ENCODE measurements at places on chromosomes 5 and 9. TPM values are rescaled to one million over a fixed set of nuclear protein-coding genes. Genes with fewer than 3 reads are reported as not detected.

- no peak for DNase-seq
- no peaks in the 10 kb centered on the region for H3K4me1 ChIP-seq
- no peaks in the 10 kb centered on the region for H3K27me3 ChIP-seq
- no peaks in the 10 kb centered on the region for H3K36me3 ChIP-seq
Observed at GRCh38 chr9:16197578-16198370, 644.9 kb downstream of the CCDC171 start.

DNA sequence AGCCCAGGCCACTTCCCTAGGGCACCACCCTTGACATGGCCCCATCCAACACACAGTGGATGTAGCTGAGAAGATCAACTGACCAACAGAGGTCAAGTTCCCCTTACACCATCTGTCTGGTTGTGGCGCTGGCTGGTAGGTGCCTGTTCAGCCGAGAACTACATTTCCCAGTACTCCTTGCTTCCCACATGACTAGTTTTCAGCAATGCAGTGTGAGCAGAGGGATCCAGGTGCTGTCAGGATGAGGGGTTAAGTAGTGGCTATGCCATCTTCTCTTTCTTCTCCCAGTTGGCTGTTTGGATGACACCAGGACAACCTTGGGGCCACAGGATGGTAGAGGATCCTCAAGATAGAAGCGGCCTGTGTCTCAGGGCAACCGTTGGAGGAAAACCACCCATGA is 48.6 kb upstream of the SH3PXD2B start:
- H3K4me3 ChIP-seq, result no peak overlapping the region
- H3K4me1 ChIP-seq, result no peaks in the 10 kb centered on the region
- H3K27me3 ChIP-seq, result peaks cover 3% of the 10 kb centered on the region
- H3K27ac ChIP-seq, result no peak overlapping the region

- H3K4me3 ChIP-seq, result no peak overlapping the region
- H3K27ac ChIP-seq, result peak overlapping the region; percentile 36
- peaks cover 7% of the 10 kb centered on the region for H3K36me3 ChIP-seq
- DNase-seq, result no peak
- no peaks in the 10 kb centered on the region for H3K27me3 ChIP-seq
- H3K4me1 ChIP-seq, result peaks cover 20% of the 10 kb centered on the region
Observed at GRCh38 chr9:114969269-114969668, 38.9 kb upstream of the TNFSF8 start.

GRCh38 chr9:89379508-89380115 is 61.3 kb downstream of the SECISBP2 start:
- peaks cover 48% of the 10 kb centered on the region for H3K4me1 ChIP-seq
- no peaks in the 10 kb centered on the region for H3K27me3 ChIP-seq
- H3K4me3 ChIP-seq, result no peak overlapping the region
- DNase-seq, result no peak
- peaks cover 83% of the 10 kb centered on the region for H3K36me3 ChIP-seq
- peak overlapping the region; percentile 80 for H3K27ac ChIP-seq

- H3K4me3 ChIP-seq, result peak overlapping the region; percentile 82
- no peaks in the 10 kb centered on the region for H3K27me3 ChIP-seq
- H3K27ac ChIP-seq, result peak overlapping the region; percentile 94
Observed at GRCh38 chr5:81006947-81007636, 46.9 kb downstream of the RASGRF2 start.

Gene RLN1
- 0.59 TPM for total RNA-seq

- no peak overlapping the region for H3K27ac ChIP-seq
- no peaks in the 10 kb centered on the region for H3K27me3 ChIP-seq
- no peak overlapping the region for H3K4me3 ChIP-seq
- no peak for DNase-seq
- peaks cover 34% of the 10 kb centered on the region for H3K4me1 ChIP-seq
Observed at GRCh38 chr5:140295414-140295813, 7.5 kb downstream of the PFDN1 start.

- H3K36me3 ChIP-seq, result no peaks in the 10 kb centered on the region
- no peak overlapping the region for H3K27ac ChIP-seq
- H3K27me3 ChIP-seq, result peaks cover 2% of the 10 kb centered on the region
- no peak for DNase-seq
- no peak overlapping the region for H3K4me3 ChIP-seq
- H3K4me1 ChIP-seq, result no peaks in the 10 kb centered on the region
Observed at GRCh38 chr5:112294126-112294525, 125.0 kb downstream of the EPB41L4A start.

DNA sequence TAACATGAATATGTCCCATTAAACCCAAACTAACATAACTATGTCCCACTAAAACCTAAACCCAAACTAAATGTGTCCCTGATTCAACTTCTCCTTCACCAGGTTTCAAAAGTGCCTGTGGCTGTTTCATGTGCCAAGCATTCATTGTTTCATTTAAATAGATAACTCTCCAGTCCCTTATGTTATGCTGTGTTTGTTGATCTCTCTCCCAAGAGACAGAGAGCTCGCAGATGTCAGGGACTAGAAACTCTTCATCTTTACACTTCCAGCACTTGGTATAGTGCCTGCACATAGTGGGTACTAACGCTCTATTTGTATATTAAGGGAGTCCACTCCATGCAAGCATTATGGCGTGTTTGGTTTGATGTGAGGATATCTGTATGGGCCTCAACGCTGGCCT is 118.0 kb downstream of the GPBP1 start:
- no peak overlapping the region for H3K4me3 ChIP-seq
- no peak for DNase-seq
- no peaks in the 10 kb centered on the region for H3K36me3 ChIP-seq
- H3K27ac ChIP-seq, result no peak overlapping the region
- no peaks in the 10 kb centered on the region for H3K4me1 ChIP-seq
- peaks cover 30% of the 10 kb centered on the region for H3K27me3 ChIP-seq

DNA sequence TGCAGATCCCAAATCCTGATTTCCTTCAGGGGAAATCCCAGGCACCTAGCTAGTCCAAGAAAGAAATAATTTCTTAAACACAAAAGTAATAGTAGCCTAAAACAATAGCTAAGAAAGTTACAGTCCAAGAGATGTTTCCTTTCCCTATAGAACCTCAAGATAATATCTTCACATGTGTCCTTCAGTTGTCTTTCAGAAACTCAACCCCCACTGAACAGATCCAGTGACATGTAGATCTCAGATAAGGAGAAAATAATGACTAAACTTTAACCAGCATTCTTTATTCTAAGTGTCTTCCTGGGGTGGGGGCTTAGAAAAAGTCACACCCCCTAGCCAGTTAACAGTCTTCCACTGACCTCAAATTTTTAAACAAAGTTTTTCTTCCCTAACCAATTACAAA is 131.3 kb upstream of the ADRA1B start:
- H3K4me1 ChIP-seq, result peaks cover 10% of the 10 kb centered on the region
- H3K27me3 ChIP-seq, result peaks cover 23% of the 10 kb centered on the region
- no peak overlapping the region for H3K4me3 ChIP-seq
- H3K36me3 ChIP-seq, result no peaks in the 10 kb centered on the region
- no peak for DNase-seq
- no peak overlapping the region for H3K27ac ChIP-seq

Gene OBP2B
- total RNA-seq, result not detected

Gene F2RL2
- total RNA-seq, result not detected

DNA sequence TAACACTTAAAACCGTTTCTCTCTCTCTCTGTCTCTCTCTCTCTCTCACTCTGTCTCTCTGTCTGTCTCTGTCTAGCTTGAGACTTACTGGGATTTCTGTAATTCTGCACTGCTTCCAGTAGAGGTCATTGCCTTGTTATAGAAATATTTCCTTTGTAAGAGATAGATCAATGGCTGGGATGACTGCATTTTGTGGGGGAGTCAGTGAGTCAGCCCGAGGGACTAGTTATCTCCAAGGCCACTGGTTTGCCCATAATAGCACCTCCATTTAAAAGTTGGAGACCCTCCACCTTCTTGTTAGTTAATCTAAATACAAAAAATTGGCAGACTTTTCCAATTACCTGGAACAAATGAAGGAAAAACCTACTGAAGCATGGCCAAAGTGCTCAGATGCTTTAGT is 547.2 kb downstream of the LRRC70 start:
- H3K27me3 ChIP-seq, result no peaks in the 10 kb centered on the region
- H3K4me3 ChIP-seq, result no peak overlapping the region
- no peaks in the 10 kb centered on the region for H3K4me1 ChIP-seq

DNA sequence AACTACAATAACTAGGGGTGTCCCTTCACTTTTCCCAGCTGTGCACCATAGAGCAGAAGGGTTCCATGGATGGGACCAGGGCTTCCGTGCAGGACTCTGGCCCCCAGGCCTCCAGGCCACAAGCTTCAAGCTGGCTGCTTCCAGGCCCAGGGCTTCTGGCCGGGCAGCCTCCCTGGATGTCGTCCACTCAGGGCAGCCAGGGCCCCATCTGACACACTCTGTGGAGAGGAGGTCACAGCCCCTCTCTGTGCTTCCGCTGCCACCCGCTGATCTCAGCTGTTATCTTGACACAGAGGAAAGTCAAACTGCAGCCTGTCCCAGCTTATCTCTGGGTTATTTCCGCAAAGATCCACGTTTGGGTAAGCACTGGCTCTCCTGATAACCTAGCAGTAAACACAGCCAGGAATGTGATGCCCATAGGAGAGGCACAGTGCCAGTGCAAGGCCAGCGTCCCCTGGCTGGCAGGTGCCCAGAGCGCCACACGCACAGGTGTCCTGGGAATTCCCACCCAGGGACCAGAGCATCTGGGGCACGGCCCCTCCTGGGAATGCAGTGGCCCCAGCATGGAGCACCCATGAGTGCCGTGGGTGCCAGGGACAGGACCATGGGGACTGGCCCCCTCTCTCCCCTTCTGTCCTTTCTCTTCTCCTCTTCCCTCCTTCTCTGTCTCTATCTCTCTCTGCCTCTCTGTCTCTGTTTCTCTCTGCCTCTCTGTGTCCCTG is 15.6 kb upstream of the SLC6A19 start:
- no peaks in the 10 kb centered on the region for H3K36me3 ChIP-seq
- DNase-seq, result no peak
- no peak overlapping the region for H3K27ac ChIP-seq
- H3K4me1 ChIP-seq, result no peaks in the 10 kb centered on the region

- no peak overlapping the region for H3K4me3 ChIP-seq
- H3K27ac ChIP-seq, result no peak overlapping the region
- no peaks in the 10 kb centered on the region for H3K27me3 ChIP-seq
- no peak for DNase-seq
- H3K36me3 ChIP-seq, result no peaks in the 10 kb centered on the region
Observed at GRCh38 chr9:118503236-118503635, 799.0 kb downstream of the TLR4 start.

GRCh38 chr5:150081541-150082283 is 4.6 kb downstream of the CSF1R start:
- peaks cover 22% of the 10 kb centered on the region for H3K27me3 ChIP-seq
- H3K4me3 ChIP-seq, result no peak overlapping the region
- H3K4me1 ChIP-seq, result peaks cover 7% of the 10 kb centered on the region
- H3K36me3 ChIP-seq, result no peaks in the 10 kb centered on the region
- H3K27ac ChIP-seq, result no peak overlapping the region

GRCh38 chr9:15843316-15843715 is 290.5 kb downstream of the CCDC171 start:
- H3K27me3 ChIP-seq, result no peaks in the 10 kb centered on the region
- H3K27ac ChIP-seq, result no peak overlapping the region
- no peaks in the 10 kb centered on the region for H3K36me3 ChIP-seq
- H3K4me3 ChIP-seq, result no peak overlapping the region
- no peak for DNase-seq
- no peaks in the 10 kb centered on the region for H3K4me1 ChIP-seq

Gene MUSK
- not detected for total RNA-seq

- peaks cover 20% of the 10 kb centered on the region for H3K4me1 ChIP-seq
- H3K36me3 ChIP-seq, result no peaks in the 10 kb centered on the region
- H3K27me3 ChIP-seq, result peaks cover 32% of the 10 kb centered on the region
- no peak for DNase-seq
- no peak overlapping the region for H3K27ac ChIP-seq
Observed at GRCh38 chr5:97097326-97098230, 44.8 kb downstream of the LIX1 start.

GRCh38 chr5:151195622-151196021 is 28.3 kb downstream of the CCDC69 start:
- peak overlapping the region; percentile 0 for H3K4me3 ChIP-seq
- H3K27me3 ChIP-seq, result no peaks in the 10 kb centered on the region
- H3K27ac ChIP-seq, result peak overlapping the region; percentile 46
- DNase-seq, result no peak

- no peaks in the 10 kb centered on the region for H3K36me3 ChIP-seq
- no peak overlapping the region for H3K27ac ChIP-seq
- H3K4me1 ChIP-seq, result no peaks in the 10 kb centered on the region
- H3K27me3 ChIP-seq, result no peaks in the 10 kb centered on the region
- no peak for DNase-seq
Observed at GRCh38 chr5:77993141-77993854, 217.2 kb upstream of the TBCA start.

GRCh38 chr9:112784020-112784785 is 33.6 kb downstream of the SNX30 start:
- H3K27me3 ChIP-seq, result peaks cover 4% of the 10 kb centered on the region
- H3K27ac ChIP-seq, result no peak overlapping the region

DNA sequence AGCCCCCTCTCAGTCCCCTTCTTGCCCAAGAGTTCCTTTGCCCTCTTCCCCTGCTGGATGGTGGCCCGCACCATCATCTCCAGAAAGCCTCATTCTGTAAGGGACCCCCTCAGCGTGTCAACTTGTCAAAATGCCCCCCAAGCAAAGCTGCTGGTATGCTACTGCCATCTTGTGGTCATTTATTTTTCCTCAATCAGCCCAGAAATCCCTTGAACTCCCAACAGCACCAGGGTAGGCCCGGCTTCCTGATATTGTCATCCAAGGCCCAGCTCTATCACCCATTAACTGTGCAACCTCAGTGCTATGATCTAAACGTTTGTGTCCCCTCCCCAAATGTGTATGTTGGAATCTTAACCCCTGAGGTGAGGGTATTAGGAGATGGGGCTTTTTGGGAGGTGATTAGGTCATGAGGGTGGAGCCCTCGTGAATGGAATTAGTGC is 53.2 kb upstream of the FBXW11 start:
- H3K4me3 ChIP-seq, result no peak overlapping the region
- H3K27ac ChIP-seq, result peak overlapping the region; percentile 76
- peaks cover 72% of the 10 kb centered on the region for H3K36me3 ChIP-seq
- H3K4me1 ChIP-seq, result peaks cover 10% of the 10 kb centered on the region
- no peaks in the 10 kb centered on the region for H3K27me3 ChIP-seq
- DNase-seq, result no peak

DNA sequence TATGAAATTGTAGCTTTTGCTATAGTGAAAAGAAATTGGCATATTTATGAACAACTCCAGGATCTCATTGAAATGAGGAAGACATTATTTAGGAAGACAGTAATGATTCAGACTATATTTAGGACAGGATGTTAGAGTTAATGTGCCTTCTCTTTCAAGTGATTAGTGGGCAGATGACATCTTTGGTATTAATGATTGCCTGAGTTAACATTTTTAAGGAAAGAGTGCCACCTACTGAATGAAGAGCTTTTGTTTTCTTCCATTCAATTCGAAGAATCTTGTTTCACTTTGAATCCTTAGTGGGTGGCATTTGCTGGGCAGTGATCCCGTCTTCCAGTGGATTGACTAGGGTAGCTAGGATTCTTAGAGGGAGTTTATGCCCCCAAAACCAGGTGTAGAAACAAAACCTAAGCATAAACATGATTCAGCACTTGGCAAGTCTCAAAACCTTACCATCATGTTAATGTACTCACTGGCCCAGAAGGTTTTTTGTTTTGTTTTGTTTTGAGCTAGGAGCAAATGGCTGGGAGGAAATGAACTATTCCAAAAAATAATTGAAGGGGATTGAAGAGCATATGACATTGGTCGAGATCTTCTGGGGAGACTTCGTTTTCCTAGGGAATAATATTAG is 23.2 kb downstream of the MAP3K1 start:
- peak overlapping the region; percentile 70 for H3K27ac ChIP-seq
- H3K36me3 ChIP-seq, result peaks cover 4% of the 10 kb centered on the region
- peaks cover 46% of the 10 kb centered on the region for H3K4me1 ChIP-seq
- DNase-seq, result no peak
- no peaks in the 10 kb centered on the region for H3K27me3 ChIP-seq

Measured in activated CD4-positive, alpha-beta T cell treated with anti-CD3 and anti-CD28 coated beads, Interleukin-2, amount 10 ng/mL, durations not matched to agents 24 days and 14 days (primary cell).